ENCODE measurements at places on chromosomes 6 and 20.

DNA sequence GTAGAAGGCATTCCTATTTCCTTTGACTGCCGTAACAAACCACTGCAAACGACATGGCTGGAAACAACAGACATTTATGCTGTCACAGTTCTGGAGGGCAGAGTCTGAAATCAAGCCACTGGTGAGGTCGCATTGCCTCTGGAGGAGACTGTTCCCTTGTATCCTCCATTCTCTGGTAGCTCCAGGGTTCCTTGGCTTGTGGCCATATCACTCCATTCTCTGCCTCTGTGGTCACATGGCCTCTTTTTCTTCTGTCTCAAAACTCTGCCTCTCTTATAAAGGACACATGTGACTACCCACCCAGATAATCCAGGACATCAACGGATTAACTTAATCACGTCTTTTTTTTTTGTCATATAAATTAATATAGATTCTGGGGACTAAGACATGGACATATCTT lies 84.4 kb downstream of the LYRM2 start:
- no peak for DNase-seq

GRCh38 chr6:162292915-162293314 lies 434.7 kb downstream of the PRKN start:
- no peak for DNase-seq

DNA sequence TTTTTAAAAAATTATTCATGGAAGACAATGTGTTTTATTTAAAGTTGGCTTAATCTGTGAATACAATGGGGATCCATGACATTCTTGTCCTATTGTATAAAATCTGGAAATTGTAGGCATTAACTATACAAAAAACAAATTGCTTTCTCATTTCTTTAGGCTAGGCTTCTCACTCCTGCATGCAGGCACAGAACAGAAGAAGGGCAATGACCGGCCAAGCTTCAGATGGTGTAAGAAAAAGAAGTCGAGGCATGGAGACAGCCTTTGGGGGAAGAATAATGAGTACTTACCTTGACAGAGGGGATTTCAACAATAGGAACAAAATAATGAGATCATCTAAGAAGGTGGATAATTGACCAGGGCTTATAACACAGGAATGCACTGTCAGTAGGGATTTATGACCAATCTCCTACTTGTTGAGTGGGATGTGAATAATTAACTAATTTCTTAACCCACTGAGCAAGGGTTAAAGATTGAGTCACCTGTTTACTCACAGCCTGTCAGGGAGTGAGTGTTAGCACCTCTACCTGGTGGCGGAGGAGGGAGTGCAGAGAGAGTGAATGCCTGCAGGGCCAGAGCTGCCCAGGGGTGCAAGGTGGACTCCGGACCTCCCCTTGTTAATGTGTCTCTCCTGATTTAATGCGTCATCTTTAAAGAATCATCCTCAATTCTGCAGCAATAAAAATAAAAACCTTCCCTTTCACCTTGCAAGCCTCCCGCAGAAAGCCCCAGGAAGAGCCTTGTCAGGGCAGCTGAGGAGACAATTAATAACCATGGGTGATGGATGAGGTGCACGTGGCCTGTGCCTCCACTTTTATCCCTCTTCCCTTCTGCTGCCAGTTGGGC lies 3.9 kb downstream of the SLC22A2 start:
- DNase-seq: no peak

GRCh38 chr6:62357835-62358234 lies 71.8 kb upstream of the KHDRBS2 start:
- DNase-seq: no peak

DNA sequence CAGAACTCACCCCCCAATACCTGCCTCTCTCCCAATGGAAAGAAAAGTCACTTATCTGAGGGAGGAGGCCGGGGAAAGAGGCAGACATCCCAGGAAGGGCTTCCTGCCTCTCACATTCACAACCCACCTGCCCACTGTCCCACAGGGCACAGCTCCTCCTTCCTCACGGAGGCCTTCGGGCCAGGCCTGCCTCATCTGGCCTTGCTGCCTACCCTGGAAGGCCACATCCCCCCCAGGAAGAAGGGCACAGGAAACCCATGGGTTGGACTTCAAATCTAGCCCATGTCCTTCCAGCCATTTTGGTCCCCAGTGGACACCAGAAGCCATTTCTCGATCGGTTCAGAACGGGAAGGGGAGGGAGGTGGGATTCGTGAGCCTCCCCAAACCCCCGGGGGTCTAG lies 162.0 kb downstream of the PREX1 start:
- no peak for DNase-seq

GRCh38 chr20:45336530-45337366 lies 11.5 kb downstream of the SDC4 start:
- DNase-seq: no peak

DNA sequence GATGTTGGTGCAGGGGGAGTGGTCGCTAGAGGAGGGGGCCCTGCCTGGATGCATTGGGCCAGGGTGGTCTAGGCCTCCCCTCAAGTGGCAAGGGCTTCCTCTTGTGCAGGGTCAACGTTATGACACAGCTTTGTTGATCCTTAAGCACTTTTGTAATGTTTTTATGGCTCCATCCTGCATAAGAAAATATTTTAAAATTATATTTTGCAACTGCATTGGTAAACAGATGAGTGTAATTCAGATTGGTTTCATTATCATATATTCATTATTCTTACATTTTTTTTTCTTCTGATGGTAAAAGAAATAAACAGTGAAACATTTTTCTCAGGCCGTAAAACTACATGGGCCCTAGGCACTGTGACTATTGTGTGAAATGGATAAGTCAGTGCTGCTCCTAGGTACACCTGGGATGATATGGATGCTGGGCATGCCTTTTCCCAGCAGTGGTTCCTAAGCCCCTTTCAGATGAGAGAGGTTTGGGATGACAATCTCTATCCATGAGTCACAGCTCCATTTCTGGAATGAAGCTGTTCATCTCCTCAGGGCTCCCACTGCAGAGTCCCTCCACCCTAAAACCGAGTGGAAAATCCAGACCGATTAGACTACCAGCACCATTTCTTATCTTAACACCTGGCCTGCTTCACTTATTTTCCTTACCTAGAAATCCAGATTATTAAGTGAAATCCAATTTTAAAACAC lies 5.8 kb upstream of the SIM1 start:
- no peak for DNase-seq

DNA sequence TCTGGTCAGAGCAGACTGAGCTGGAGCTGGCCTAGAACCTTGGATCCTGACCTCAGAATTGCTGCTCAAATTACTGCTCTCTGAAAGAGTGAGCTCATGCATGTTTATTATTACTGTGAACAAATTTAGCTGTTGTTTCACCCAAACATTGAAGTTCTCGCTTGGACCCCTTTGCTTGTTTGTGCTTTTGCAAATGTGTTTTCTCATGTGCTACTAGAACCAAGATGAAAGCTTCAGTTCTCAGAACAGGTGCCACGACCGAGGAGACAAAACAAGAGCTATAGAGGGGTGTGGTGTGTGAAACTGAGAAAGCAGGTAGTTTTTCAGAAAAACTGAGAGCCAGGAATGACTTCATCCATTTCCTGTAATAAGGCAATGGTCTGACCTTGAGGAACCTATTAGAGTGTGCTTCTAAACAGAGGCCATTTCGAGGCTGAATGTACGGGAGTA lies 50.0 kb upstream of the ESR1 start:
- DNase-seq: peak; percentile 38

DNA sequence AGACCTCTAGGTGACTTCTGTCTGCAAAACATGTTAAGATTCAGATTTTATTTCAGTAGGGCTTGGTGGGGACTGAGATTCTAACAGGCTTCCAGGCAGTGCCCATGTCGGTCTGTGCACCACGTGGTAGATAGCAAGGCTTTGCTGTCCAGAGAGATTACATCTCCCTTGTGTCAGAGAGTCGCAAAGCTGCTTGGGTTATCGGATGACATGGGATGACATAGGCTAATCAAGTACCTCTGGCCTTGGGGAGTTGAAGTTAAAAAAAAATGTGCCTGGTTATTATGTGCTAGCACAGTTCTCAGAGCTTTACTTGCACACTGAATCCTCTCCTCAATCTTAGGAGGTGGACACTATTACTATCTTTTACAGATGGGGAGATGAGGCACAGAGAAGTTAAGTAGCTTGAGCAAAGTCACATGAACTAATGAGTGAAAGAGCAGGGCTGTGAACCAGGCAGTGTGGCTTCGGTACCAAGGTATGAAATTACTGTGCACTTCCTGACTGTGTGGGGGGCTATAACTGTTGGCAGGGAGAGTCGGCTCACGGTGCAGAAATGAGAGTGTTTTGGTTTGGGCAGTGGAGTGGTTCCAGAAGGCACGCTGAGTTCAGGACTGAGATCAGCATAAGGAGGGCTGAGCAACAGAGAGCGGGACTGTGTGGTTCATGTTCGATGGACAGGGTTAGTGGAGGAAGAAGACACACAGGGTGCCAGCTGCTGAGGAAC lies 41.1 kb downstream of the FARS2 start:
- DNase-seq: peak; percentile 47

DNA sequence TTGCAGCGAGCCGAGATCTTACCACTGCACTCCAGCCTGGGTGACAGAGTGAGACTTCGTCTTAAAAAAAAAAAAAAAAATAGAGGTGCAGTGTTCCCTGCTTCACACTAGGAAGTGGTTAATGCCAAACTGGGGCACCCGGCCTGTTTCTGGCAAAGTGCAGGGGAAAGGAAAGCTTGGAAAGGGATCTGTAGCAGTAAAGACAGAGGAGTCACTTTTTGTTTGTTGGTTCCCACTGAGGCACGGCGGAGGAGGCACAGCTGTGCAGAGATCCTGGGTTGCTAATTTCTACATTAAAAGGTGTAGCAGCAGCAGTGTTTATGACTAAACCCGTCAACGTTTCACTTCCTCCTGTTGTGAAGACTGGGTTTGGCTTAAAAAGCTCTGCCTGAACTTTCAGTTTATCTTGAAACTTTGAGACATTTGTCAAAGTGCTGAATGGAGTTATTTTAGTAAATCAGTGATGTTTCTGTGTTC lies 125.6 kb downstream of the CARMIL1 start:
- peak; percentile 16 for DNase-seq

DNA sequence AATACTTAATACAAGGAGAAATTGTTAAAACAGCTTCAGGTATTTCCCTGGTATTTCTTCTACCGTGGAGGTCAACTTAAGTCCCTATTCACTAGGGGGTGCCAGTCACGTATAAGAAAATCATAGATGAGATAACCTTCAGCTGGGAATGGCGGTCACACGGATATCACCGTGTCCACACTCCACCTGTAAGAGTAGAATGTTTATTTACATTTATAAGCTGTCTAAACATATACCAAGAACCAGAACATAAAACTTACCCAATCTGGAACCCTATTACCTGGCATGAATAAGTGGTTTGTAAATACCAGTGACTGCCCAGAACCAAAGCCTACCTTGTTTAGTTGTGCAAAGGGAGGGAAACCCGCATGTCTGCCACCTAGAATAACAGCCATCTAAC lies 1.9 kb upstream of the ELOVL4 start:
- DNase-seq: peak; percentile 36

GRCh38 chr20:57801581-57801980 lies 91.8 kb upstream of the PMEPA1 start:
- no peak for DNase-seq

- no peak for DNase-seq
These were observed 22.1 kb upstream of the CD83 start for GRCh38 chr6:14095437-14095836.

- DNase-seq: no peak
These were observed 43.1 kb downstream of the MBOAT1 start for GRCh38 chr6:20169119-20169557.

GRCh38 chr20:24648919-24649318 lies 179.5 kb downstream of the SYNDIG1 start:
- DNase-seq: no peak

- DNase-seq: no peak
These were observed 214.4 kb upstream of the PRND start for GRCh38 chr20:4507288-4507719.

All from stimulated activated CD4-positive, alpha-beta T cell treated with anti-CD3 and anti-CD28 coated beads, Interleukin-15, amount 100 ng/mL, for 48 hours (primary cell).